ENCODE measurements at places on chromosomes 5 and 9.

GRCh38 chr9:32723789-32724325 is 59.5 kb upstream of the TMEM215 start:
- DNase-seq = no peak

DNA sequence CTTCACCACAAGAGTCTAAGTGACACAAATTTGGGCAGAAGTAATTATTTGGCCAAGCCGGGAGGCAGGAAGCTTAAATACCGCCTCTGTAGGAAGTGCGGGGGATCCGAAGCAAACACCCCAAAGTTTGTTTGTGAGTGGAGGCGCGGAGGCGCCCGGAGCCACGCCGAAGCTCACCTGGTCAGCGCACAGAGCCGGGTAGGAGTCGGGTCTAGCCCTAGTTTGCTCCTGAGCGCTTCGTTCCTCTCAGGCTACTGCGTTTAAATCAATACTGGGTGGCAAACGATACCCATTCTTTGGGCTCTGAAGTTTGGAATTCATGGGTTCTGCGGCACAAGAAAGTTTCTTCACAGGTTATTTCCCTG is 855 bp downstream of the MCC start:
- DNase-seq = peak; percentile 4

DNA sequence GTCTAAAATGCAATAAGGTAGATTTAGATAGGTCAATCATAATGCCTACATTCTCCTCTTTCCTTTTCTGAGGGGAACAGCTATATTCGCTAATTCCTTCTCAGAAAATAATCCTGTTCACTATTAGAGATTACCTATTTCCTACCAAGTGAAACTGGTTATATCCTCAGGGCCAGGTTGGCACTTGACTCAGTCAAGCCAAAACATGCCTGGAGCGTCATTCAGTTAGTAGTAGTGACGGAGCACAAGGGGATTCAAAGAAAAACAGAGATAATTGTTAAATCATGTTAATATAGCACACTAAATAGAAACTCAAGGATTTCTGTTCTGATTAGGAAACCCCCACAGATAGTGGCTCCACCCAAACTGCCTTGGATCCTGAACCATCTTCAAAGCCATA is 515.4 kb upstream of the PTPRD start:
- DNase-seq = no peak

DNA sequence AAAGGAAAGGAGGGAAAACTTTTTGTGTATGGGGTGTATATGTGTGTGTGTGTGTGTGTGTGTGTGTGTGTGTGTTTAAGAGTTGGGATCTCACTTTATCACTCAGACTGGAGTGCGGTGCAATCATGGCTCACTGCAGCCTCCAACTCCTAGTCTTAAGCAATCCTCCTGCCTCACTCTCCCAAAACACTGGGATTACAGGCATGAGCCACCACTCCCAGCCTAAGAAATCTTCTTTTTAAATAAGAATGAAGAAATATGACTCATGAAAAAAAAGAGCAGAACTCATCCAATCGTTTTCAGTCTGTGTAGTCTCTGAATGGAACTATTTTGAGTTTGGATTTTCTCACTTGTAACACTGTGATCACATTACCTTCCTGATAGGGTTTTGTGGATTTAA is 601.5 kb downstream of the ACTL7B start:
- DNase-seq = no peak
